Lung (tissue), 17 donors: ENCODE measurements at places on chromosomes 4 and X. TPM values are rescaled to one million over a fixed set of nuclear protein-coding genes. Genes with fewer than 3 reads are reported as not detected.

DNA sequence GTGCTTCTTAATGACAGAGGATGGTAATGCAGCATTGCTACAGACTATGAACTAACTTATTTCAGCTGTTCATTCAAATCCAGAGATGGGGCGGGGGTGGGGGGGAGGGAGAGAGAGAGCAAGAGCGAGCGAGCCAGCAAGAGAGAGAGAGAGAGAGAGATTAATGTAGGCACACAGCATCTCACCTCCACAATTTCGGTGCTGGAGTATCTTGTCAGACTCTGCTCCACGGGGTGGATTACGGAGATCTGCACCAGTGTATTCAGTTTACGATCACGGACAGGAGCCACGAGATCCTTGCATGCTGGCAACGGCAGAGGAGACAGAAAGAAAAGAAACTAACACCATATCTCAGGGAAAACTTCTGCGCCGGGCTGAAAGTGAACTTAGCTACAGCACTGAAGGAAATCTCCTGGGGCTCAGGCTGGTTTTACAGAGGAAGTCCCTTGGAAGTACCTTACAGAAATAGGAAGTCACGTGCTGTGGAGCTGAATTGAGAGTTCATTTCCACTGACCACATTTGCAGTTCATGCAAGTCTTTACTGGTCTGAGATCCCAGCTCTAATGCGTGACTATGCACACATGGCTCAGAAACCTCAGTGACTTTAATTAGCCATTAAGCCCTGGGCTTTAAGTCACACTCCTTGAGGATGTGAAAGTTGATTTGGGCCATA, 440.9 kb downstream of the INPP4B start:
- peak; percentile 62 for DNase-seq

DNA sequence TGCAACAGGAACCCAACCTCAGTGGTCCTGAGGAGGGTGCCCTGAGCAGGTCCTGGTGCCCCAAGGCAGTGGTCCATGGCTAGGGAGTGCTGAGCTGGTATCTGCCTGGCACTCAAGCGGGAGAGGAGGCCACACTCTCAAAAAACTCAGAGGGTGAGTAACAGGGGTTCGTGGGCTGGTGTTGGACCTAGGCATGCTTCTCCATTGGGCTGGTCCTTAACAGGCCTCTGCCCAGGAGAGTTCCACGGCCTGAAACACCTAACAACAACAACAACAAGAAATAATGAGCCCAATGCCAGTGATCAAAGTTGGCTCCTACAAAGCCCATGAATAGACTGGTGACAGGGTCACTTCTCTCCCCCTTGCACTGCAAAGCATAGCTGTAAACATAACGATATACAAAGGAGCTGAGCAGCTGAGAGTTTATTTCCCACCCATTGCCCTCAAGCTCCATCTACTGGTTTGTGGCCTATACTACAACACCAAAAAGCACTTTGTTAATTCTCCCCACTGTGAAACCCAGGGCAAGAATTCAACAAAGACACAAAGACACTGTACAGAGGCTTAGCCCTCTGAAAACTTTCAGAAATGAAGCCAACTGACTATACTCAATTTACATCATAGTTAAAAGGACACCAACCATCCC, 736.1 kb upstream of the ADGRL3 start:
- DNase-seq, result no peak

GRCh38 chrX:12984603-12985319, 9.9 kb downstream of the TMSB4X start:
- no peak for DNase-seq

GRCh38 chr4:48898733-48899431, 7.7 kb downstream of the OCIAD2 start:
- DNase-seq, result no peak

DNA sequence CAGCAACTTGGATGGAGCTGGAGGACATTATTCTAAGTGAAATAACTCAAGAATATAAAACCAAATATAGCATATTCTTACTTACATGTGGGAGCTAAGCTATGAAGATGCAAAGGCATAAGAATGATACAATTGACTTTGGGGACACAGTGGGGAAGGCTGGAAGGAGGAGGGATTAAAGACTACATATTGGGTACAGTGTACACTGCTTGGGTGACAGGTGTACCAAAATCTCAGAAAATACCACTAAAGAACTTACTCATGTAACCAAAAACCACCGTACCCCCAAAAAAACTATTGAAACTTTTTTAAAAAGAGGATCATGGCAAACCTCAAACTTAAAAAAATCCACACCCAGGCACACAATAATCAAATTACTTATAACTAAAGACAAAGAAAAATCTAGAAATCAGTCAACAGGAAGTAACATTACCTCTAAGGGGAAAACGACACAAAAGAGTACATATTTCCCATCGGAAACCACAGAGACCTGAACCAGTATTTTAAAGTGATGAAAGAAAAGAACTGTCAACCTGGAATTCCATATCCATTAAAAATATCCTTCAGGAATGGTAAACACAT, 241.8 kb downstream of the PRDM5 start:
- DNase-seq, result no peak

- DNase-seq, result no peak
Observed at GRCh38 chrX:41301438-41301824, 32.5 kb upstream of the DDX3X start.

DNA sequence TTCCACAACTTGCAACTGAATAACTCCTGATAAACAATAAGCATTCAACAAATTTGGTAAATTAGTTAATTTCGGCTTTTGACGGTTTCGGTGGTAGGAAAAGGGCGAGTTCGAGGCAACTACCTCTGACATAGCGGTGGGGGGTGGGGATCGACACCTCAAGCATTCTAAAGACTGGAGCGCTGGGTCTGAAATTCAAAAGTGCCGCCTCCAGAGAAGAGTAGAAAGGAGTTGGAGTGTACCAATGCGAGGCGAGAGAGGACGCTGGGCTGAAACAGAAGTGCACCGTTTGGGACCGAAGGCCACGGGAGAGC, 725 bp downstream of the SMC1A start:
- no peak for DNase-seq

DNA sequence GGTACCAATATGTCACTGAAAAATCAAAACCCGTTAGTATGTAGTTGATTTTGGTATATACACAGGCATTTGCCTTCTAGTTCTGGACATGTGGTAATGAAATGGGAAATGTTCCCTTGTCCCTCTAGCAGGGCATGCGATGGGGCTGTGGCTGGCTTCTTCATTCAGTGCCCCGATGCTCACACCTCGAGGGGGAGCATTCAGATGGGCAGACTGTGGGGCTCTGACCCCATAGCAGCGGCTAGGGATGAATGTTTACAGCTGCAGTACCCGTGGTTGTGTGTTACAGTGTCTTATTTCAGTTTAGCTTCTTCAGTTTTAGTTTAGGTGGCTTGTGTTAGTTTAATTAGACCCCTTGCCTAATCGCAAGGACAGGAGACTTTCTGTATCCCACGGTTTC, 1741.0 kb upstream of the PCDH10 start:
- no peak for DNase-seq

GRCh38 chrX:4936315-4936714, 1222.9 kb upstream of the PRKX start:
- DNase-seq, result no peak

GRCh38 chr4:138055890-138056289, 186.3 kb downstream of the SLC7A11 start:
- DNase-seq, result no peak

DNA sequence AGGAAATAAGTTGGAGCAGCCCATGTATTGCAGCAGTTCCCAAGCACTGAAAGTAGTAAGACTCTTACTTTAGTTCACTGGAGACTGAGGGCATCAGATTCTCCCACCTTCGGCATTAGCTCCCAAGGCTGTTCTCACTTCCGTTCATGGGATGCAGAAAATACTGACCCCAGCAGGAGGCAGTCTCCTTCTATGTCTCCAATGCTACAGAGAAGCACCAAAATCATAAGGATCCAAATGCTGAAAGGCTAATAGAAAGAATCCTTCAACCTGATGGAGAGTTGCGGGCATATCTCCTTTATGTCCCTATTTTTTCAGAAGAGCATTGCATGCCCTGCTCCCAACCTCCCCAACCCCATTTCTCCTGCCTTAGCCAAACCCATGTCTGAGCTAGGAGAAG, 32.4 kb downstream of the ADH7 start:
- DNase-seq, result no peak

- DNase-seq, result peak; percentile 11
Observed at GRCh38 chrX:43018031-43018430, 240.1 kb upstream of the PPP1R2C start.

DNA sequence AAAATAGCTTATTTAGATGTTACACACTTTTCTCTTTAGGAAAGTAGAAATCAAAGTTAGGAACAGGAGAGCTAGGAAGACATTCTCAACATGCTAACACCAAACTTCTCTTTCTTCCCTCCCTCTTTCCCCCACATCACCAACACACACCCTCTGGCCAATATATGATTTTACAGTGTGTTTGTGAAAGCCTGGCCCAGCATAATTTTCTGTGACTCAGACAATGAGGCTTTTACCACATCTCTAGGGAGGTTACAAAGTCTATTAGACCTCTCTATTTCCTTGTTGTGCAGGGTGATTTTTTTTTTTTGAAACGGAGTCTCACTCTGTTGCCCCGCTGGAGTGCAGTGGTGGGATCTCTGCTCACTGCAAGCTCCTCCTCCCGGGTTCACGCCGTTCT, 189.9 kb downstream of the AASDH start:
- DNase-seq, result no peak

GRCh38 chrX:12921886-12922598, 15.6 kb downstream of the TLR8 start:
- DNase-seq, result no peak

- DNase-seq, result no peak
Observed at GRCh38 chrX:69948276-69948797, 101.4 kb downstream of the AWAT2 start.

- DNase-seq, result no peak
Observed at GRCh38 chr4:84932462-84932861, 34.0 kb downstream of the WDFY3 start.

DNA sequence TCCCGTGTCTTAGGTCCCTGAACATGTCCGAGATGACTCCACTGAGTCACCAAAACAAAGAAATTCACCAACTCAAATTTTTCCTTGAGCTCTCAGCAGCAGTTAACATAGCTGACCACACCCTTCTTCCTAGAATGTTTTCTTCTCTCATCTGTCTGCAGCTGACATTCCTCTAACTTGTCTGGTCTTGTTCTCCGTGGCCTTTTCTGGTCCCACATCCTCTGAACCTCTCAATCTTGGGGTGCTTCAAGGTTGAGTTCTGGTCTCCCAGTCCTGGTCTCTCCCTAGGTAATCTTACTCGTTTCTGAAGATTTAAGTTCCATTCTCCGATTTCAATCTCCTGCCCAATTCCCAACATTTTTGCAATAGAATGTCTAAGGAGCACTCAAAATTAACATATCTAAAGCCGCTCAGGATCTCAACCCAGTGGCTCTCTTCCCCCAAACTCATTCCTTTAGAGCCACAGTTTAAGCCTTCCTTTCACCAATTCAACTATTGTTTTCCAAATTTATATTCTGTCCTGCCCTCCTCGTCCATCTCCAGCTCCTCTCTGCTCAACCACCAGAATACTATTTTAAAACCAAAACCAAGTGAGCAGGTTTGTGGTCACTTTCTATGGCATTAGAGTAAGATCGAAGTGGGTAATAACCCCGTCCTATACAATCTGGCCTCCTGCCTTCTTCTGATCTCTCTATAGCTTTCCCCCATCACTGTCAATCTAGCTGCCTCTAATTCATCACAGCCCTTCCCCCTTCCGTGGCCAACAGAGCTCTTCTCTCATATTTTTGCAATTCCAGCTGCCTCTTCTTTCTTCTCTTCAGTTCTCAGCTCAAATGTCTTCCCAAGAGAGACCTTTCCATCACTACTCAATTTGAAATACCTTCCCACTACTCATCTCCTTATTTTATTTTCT, 1.2 kb downstream of the TRIML2 start:
- no peak for DNase-seq

DNA sequence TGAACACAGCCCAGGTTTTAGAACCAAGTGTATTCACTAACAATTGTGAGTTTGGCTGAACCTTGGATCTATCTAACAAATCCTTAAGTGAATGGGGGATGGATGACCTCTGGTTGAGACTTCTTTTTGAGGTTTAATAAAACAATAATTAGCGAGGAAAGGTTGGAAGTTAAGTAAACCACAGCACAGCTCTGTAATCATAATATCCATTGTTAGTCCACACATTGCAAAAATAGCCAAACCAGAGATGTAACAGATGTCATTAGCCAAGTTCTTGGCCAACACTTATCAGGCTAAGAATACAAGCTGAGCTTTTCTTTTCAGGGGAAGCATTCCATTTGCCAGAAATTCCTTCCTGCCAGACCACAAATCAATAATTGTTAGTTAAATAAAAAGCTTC, 59.1 kb downstream of the FREM3 start:
- peak; percentile 95 for DNase-seq

DNA sequence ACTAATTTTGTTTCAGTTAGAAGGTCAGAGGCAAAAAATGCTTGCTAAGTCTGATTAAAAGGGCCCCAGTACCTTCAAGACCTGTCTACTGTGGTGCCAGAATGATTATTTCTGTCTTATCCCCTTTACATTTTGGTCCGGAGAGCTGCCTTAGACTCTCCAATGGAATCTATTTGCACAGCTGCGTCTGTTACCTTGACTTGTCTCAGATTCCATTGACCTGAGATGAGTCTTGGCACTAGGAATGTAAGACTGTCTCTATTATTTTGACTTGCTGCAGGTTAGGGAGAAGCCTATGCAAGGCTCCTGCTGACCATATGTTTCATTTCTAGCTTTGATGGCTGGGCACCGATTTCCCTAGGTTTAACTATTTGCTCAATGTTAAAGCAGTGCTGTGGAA, 457.6 kb downstream of the KCTD8 start:
- no peak for DNase-seq

GRCh38 chrX:2176733-2177132, 324.0 kb downstream of the DHRSX start:
- DNase-seq, result peak; percentile 5

DNA sequence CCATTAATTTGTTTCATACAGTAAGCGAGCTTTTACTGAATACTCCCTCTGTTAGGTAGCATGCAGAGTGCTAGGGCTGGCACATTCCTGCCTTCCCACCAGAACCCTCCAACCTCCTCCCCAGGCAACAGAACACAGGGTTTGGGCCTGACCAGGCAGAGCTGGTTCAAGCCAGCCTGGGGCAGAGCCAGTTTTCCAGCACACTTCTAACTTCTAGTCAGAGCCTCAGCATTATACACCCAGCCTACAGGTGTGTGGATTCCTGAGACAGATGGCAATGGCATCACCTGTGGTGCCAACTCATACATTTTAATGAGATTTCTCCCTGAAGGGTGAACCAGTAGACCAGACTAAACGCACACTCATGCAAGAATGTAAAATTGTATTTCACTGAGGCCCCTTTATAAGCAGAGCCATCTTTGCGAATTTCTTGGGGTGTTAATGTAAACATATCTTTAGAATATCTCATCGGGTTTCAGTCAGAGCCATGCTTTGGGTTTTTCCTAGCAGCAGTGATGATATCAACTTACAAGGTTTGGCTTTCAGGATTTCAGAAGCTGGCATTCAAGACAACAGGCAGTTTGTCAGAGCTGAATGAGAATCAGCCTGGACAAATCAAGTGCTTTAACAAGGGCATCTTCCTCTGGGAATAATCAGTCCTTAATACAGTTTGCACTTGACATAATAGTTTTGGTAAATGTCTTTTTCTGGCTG, 92.0 kb downstream of the GATB start:
- DNase-seq, result no peak

- DNase-seq, result peak; percentile 36
Observed at GRCh38 chrX:28639451-28639850, 52.2 kb downstream of the IL1RAPL1 start.

Gene TMEM156
- 1.1 TPM for polyA plus RNA-seq

Gene NR0B1
- not detected for polyA plus RNA-seq

Gene FREM3
- under 0.01 TPM for polyA plus RNA-seq

Gene PHOX2B
- not detected for polyA plus RNA-seq

Gene MAGEA2
- not detected for polyA plus RNA-seq

Gene CPEB2
- 5.5 TPM for polyA plus RNA-seq

Gene MPC1L
- not detected for polyA plus RNA-seq

Gene HDX
- polyA plus RNA-seq, result 1.1 TPM

Gene GPR34
- 4.6 TPM for polyA plus RNA-seq

Gene CT45A2
- polyA plus RNA-seq, result not detected

Gene RBM46
- not detected for polyA plus RNA-seq
